ENCODE measurements at places on chromosomes 4 and X.

- DNase-seq, result no peak
Observed at GRCh38 chr4:3401436-3402171, 40.2 kb upstream of the HGFAC start.

DNA sequence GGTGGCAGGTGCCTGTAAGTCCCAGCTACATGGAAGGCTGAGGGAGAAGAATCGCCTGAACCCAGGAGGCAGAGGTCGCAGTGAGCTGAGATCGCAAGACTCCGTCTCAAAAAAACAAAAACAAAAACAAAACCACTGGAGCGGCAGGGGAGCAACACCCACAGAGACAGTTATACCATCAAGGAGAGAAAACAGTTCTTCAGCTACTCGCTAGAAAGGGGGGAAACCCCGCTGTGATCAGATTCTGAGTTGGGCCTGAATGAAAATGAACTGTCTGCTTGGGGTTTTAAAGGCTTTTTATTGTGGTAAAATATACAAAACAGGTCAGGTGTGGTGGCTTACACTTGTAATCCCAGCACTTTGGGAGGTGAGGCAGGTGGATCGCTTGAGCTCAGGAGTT is 16.8 kb upstream of the IRAK1 start:
- DNase-seq, result no peak

- DNase-seq, result no peak
Observed at GRCh38 chr4:123291329-123291728, 105.3 kb upstream of the SPRY1 start.

DNA sequence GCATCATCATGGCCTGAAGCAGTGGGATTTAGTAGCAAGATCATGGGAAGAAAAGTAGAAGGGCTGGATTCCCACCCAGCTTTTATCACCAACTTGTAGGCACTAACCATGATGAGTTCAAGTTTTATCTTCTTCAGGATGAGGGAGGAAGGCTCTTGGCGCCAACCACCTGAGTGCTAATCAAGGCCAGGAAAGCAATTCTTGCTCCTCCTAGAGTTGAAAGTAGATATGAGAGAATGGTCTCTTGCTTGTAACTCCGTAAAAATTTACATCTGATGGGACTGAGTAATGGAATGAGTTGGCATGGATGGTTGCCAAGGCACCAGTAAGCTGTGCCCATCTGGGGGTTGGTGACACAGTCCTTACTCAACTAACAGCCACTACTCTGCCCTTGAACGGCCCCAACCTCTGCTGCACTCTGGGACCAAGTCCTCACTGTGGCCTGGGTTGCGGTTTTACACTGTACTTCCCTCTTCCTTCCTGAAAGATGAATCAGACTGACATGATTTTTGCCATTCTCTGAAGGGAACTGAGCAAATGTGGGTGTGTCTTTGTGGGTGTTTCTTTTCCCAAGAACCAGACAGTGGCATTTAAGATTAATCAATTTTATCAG is 39.4 kb upstream of the NDP start:
- peak; percentile 11 for DNase-seq

GRCh38 chrX:123562342-123563146 is 170.3 kb downstream of the THOC2 start:
- DNase-seq, result no peak

- no peak for DNase-seq
Observed at GRCh38 chr4:26076000-26076587, 162.1 kb downstream of the SMIM20 start.

GRCh38 chr4:73734530-73735001 is 5.8 kb upstream of the CXCL8 start:
- no peak for DNase-seq
